ENCODE measurements at places on chromosomes 2 and 18.

DNA sequence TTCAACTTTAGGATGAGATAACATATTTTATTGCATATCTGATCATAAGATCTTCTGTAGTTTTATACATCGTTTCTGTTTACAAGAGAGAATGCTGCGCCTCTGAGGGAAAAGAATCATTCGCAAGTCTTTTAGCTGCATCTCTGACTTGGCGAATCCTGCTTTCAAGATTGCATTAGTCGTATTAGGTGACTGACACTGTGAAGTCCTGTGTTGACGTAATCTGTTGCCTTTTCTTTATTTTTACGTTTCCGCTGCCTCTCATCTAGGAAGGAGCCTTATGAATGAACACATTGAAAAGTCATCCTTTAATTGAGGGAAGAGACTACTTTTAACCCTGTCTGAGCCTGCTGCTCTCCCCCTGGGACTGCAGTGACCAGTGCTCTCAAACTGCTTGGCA lies 101.5 kb downstream of the LDLRAD4 start:
- DNase-seq, result no peak

DNA sequence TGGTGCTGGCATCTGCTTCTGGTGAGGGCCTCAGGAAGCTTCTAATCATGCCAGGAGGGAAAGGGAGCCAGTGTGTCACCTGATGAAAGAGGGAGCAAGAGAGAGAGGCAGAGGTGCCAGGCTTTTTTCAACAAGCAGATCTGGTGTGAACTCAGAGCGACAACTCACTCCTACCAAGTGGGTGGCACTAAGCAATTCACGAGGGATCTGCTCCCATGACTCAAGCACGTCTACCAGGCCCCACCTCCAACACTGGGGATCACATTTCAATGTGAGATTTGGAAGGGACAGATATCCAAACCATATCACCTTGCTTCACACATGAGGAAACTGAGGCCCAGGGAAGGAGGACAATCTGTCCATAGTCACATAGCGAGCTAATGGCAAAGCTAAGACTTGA lies 19.1 kb downstream of the FABP1 start:
- DNase-seq, result no peak

- no peak for DNase-seq
Observed at GRCh38 chr18:79521416-79522205, 125.9 kb downstream of the NFATC1 start.

DNA sequence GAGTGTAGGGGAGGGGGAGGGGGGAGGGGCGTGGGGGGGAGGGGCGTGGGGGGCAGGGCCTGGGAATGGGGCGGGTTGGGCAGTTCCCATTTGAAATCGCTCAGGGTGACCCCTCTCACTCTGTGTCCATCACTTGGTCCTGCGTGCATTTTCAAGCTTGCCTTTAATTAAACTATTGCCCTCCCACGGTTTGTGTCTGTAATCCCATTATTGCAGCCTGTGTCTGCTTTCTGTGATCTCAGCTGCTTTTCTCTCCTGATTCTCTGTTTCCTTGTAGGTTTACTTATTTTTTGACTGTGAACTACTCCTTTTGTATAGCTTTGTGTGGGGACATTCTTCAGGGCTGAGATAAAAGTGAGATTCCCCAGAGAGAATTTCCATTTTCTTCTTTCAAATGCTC lies 1.3 kb downstream of the DCDC2C start:
- DNase-seq, result no peak

DNA sequence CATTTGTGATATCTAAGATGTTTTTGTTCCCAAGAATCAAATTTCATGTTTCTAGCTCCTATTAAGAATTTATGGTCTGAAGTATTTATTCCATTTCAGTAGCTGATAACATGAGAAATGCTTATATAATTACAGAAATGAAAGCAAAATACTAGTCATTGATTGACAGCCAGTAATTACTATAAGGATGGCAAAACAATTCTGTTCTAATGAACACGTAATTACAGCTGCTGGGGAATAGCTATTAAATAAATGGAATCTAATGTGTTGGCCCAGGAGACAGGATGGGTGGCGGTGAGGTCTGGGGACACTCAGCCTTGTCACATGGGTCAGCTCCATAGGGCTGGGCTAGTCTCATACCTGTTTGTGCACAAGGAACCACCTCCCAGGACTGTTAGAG lies 263.5 kb downstream of the FHOD3 start:
- no peak for DNase-seq

GRCh38 chr2:121527009-121527682 lies 3.5 kb upstream of the RNU4ATAC start:
- no peak for DNase-seq

GRCh38 chr2:197107291-197108269 lies 181.1 kb upstream of the PGAP1 start:
- DNase-seq, result no peak

DNA sequence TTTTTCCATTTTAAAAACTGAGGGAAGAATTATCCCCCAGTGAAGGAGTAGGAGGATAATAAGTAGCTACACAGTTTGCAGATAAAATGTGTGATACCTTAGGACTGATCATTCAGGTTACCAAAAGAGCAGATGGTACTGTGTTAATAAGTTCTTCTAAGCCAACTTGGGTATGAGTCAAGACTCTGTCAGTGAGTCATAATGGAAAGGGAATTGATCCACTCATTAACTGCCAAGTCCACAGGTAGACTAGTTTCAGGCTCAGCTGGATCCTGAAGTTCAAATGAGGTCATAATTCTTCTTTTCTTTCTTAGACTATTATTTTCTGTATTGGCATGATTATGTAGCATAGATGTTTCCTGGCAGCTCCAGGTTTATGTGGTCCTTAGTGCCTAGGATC lies 142.4 kb upstream of the ALPP start:
- DNase-seq, result no peak

- no peak for DNase-seq
Observed at GRCh38 chr18:41144441-41144840, 810.6 kb upstream of the PIK3C3 start.

GRCh38 chr2:210519594-210519993 lies 36.8 kb upstream of the CPS1 start:
- no peak for DNase-seq

DNA sequence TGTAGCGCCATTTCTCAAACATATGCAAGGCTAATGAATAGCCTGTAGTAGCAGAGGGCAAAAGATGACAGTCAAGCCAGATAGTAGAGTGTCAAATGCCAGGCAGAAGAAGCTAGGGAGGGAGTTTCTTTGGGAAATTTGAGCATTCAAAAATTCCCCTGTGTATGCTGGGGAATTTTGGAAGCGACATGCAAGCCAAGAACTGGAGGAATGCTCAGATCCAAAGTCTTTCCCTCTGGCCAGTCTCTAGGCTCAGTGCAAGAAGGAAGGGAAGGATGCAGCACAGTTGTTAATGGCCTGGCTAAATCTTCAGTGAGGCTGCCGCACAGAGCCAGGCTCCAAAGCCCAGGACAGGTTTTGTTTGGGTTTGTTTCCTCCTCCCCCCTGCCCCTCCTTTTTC lies 59.9 kb downstream of the ATP9B start:
- DNase-seq, result no peak

GRCh38 chr2:113225263-113226259 lies 51.8 kb downstream of the PSD4 start:
- DNase-seq, result no peak

GRCh38 chr2:118118479-118118878 lies 30.2 kb downstream of the INSIG2 start:
- DNase-seq, result no peak

- DNase-seq, result no peak
Observed at GRCh38 chr2:41955316-41956043, 92.3 kb upstream of the PKDCC start.

- no peak for DNase-seq
Observed at GRCh38 chr2:68734688-68735525, at the start of gene ARHGAP25. TSS of gene ARHGAP25 (plus strand) at chr2:68734811. CDS start at chr2:68735200, 389 bp downstream.

GRCh38 chr2:101160454-101160853 lies 9.3 kb upstream of the TBC1D8 start:
- DNase-seq, result no peak

DNA sequence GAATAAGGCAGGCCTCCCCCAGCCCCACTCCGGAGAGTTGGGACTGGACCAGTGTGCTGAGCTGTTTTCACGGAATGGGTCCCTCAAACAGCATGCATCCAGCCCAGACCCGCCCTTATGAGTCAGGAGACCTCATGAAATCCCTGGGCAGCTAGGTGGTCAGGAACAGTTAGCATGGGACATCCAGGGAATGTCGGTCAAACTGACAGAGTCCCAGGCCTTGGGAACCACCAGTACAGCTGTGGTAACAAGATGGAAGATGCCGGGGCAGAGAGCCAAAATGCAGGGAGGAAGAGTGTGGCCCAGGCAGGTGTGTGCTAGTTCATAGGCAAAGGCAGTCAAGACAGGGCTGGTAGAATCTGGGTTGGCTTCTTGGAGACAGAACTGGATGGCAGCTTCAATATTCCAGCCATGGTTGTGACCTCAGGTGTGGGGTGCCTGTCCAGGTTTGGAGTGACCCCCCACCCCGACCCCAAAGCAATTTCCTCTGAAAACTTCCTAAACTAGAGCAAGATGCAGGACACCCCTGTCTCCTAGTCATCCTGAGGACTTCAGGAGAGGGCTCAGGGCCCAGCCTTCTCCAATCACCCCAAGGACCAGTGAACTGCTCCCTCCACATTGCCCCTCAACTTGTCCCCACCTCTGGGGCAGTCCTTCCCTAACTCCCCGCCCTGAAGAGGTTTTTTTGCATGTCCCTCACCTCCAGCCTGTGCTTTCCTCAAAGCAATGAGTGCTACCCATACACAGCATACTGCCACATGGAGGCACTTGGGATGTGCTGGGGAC lies 46.5 kb downstream of the KCNIP3 start:
- no peak for DNase-seq

GRCh38 chr18:80044072-80044471 lies 9.8 kb downstream of the RBFA start:
- no peak for DNase-seq

- no peak for DNase-seq
Observed at GRCh38 chr2:217856871-217857270, 145.9 kb downstream of the TNS1 start.

- DNase-seq, result no peak
Observed at GRCh38 chr2:212926940-212927339, 224.5 kb downstream of the IKZF2 start.

DNA sequence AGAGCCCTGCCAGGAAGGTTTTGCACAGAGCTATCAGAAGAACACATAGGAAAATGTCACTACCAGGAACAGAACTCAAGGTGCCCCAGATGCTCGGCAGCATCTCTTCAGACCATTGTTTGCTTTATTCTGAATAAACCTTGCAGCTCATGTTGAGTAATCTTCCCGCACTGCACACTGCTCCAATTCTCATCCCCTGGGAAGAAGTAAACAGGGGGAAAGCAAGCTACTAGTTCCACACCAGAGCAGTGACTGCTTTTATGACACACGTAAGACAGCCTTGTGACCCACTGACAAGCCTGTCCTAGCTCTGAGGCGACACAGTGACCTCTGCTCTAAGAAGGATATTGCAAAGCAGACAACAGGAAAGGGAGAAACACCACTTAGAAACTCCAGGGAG lies 44.2 kb downstream of the NRP2 start:
- DNase-seq, result no peak

DNA sequence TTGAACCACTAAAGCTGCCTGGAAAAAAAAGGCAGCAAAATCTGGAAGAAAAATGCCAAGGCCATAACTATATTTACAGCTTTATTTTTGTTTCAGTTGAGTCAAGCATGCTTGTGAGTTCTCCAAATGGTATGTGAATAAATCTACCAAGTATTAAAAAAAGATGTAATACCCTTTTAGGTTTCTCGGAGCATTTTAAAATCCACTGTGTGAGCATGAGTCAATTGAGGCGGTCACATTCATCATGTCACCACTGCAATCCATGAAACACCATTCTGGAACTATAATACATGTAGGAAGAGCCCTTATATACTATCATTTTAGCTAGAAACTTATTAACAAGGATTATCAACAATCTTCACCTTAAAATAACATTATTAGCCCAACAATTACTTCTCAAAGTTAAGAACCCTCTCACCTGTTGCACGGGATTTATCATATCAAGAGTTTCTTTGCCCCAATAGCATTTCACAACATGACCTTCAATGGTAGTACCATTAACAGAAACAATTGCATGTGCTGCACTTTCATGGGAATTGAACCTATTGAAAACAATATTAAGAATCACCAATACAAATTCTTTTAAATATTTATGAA lies 24.2 kb upstream of the C2orf42 start:
- DNase-seq, result no peak

DNA sequence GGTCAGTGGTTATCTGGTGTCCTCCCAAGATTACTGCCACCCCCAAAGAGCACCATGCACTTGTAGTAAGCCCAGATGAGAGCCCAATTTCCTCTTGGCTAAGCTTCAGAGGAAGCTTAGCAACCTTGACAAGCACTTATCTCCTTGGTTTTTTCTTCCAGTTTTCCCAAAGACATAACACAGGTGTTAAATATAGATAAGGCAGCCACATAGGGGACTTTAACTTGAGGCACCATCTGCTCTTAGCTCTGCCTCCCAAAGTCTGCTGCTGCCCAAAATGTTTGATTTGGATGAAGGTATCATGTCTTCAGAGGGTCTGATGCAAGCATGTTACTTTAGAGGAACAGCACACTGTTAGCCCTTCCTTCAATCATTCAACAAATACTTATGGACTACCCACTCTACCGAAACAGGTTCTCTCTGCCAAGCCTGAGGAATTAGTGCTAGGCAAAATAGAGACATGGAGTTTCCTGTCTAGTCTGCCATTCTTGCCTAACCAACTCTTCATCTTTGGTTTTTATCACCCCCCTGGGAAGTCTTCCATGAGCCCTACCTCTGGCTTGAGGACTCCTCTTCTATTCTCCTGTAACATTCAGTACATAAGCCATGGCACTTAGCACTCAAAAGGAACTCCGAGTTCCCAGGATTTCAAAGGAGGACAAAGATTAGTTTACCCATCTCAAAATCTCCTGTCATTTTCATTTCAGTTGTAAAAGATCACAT lies 73.7 kb downstream of the SP3 start:
- no peak for DNase-seq

GRCh38 chr2:56749152-56749752 lies 565.5 kb downstream of the CCDC85A start:
- no peak for DNase-seq

GRCh38 chr2:71428472-71429383 lies 24.6 kb upstream of the DYSF start:
- DNase-seq, result no peak

- DNase-seq, result no peak
Observed at GRCh38 chr2:75256485-75256884, 57.2 kb upstream of the TACR1 start.

- DNase-seq, result no peak
Observed at GRCh38 chr2:20175267-20175666, 49.7 kb downstream of the SDC1 start.

GRCh38 chr2:27096748-27097297 lies 10.3 kb downstream of the KHK start:
- DNase-seq, result no peak

GRCh38 chr18:80074697-80075096 lies 34.4 kb upstream of the ADNP2 start:
- no peak for DNase-seq

DNA sequence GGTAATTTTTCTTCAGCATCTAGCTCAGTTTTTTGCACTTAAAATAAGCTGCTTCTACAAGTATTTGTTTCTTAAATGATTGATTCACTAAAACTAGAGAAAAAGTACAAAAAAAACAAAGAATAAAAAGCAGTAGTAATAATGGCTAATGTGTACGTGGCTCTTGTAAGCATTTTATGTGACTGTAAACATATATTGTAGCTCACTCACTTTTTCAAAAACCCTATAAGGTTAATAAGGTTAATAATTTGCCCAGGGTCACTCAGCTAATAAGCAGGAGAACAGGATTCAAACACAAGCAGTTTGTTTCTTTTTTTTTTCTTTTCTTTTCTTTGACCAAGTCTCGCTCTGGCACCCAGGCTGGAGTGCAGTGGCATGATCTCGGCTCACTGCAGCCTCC lies 67.5 kb downstream of the RMDN2 start:
- DNase-seq, result no peak

Data from hematopoietic multipotent progenitor cell (in vitro differentiated cells).